ENCODE measurements at places on chromosomes 11 and 22. TPM values are rescaled to one million over a fixed set of nuclear protein-coding genes. Genes with fewer than 3 reads are reported as not detected.
A peak's percentile ranks its signal among the peaks of the same experiment; 100 is the strongest.

NXF1 gene
- 56.1 TPM for total RNA-seq

DNA sequence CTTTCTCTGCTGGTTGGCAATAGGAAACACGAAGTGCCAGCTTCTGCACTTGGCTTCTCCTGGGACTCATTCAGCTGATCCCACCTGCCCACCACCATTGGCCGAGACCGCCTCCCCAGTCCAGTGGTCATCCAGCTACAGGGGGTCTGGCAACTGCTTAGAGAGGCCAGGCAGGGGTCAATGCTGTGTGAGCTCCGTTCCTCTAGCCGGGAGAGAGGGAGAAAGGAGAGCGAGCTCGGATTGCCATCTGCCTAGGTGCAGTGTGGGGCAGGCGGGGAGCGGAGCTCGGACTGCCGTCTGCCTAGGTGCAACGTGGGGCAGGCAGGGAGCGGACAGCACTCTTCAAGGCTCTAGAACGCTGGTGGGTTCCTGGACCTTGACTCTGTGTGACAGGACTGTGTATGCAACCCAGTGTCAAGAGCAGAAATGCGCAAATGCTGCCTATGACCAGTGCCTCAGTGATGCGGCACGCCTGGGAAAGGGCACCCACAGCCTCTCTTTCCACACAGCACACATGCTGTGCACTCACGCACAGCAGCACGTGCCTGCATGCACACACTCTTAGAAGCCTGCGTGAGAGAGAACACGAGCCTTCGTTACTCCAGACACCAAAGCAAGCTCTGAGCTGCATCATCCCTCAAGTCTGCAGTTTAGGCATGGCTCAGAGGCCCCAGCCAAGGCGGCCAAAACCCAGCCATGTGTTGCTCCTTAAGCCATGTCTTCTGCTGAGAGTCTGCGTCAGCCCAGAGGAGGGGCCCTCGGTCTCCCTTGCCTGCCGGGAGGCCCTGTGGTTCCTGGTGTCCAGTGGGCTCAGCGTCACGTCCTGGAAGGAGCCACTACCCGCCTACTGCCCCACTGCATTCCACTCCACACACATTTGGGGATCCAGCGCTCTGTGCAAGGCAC lies 26.8 kb upstream of the JAM3 start:
- DNase-seq = no peak

DNA sequence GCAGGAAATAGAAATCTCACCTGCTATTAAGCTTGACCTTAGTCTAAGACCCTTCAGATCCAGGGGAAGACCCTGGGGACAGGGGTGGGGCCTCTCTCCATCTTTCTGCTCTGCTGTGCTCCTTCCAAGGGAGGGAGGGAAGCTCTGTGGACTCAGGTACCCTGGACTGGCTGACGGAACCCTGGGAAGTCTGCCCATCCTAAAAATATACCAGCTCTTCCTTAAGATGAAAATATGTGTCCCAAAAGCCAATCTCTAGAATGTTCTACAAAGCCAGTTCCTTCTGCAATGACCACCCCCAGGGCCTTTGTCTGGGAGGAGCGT lies 73.7 kb downstream of the RTL6 start:
- peak; percentile 8 for DNase-seq

SLC35C1 gene
- 15.2 TPM for total RNA-seq

DNA sequence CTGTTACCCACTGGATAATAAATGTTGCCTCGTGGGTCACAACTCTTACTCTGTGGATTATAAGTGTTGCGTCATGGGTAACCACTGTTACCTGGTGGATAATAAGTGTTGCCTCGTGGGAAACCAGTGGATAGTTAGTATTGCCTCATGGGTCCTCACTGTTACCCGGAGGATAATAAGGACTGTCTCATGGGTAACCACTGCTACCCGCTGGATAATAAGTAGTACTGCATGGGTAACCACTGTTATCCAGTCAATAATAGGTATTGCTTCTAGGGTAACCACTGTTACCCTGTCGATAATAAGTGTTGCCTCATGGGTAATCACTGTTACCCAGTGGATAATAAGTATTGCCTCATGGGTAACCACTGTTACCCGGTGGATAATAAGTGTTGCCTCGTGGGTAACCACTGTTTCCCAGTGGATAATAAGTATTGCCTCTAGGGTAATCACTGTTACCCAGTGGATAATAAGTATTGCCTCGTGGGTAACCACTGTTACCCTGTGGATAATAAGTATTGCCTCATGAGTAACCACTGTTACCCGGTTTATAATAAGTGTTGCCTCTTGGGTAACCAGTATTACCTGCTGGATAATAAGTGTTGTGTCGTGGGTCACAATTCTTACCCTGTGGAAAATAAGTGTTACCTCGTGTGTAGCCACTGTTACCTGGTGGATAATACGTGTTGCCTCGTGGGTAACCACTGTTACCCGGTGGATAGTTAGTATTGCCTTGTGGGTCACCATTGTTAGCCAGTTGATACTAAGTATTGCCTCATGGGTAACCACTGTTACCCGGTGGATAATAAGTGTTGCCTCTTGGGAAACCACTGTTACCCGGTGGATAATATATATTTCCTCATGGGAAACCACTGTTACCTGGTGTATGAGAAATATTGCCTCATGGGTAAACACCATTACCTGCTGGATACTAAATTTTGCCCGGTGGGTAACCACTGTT lies 15.7 kb upstream of the NXPE4 start:
- DNase-seq = no peak

GNG3 gene
- 0.57 TPM for total RNA-seq

DNA sequence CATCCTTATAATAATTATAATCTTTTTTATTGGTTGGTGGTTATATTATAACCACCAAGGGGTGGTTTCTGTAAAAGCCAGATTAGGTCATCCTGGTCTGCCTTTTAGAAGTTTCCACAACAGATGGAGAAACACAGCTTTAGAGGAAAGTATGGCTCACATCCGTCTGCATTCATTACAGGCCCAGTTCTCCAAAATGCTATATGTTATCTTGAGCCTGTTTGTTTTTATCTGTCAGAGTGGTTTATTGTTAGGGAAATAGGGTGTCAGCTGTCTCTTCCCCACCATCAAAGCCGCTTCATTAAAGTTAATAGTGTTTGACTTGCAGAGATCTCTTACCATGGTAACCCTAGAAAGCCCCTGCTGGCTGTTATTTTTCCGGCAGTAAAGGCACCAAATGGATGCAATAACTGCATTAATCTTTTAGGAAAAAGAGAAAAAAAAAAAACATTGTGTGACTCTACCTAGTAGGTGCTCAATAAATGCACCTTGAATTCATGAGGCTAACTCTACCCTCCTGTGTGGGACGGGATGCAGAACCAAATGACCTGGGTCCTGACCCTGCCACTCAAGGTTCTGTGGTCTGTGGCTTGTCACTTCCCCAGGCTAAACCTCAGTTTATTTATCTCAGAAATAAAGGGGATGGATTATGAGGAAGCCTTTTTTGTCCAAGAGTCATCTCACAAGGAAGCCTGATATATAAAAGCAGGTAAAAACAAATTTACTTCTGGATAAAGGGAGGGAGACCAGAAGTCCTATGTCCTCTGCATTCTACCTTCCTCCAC lies 118.3 kb downstream of the WT1 start:
- no peak for DNase-seq

- no peak for DNase-seq
These were observed 123.6 kb downstream of the EHF start for GRCh38 chr11:34744511-34744910.

LRP5 gene
- 129 TPM for total RNA-seq

PLA2G6 gene
- total RNA-seq = 39.8 TPM

Measured in PC-9 (cell line).